ENCODE measurements at places on chromosomes 2 and 18.

DNA sequence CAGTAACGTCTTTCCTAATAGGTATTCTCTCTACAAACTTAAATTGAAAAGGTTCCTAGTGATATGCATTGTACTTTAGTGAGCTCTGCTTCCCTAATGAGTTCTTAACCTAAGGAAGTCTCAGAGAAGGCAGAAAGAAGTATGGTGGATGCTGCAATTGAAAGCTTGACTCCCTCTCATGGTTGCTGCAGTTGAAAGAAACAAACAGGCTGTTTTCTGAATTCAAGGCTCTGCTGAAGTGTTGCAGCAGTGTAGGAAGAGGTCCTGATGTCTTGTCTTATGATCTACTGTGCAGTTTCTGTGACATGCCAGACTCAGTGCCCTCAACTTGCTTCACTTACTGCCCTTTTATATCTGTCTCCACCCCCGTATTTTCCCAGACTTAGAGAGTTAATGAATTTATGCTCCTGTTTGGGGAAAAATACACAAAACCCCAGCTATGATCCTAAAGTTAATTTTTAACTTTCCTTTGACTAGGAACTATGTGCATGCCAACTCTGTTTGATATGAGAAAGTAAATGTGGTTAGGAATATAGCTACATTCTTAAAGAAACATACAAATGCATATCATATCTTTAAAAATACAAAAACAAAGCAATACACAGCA is 655.3 kb upstream of the FAM98A start:
- DNase-seq: peak; percentile 90

DNA sequence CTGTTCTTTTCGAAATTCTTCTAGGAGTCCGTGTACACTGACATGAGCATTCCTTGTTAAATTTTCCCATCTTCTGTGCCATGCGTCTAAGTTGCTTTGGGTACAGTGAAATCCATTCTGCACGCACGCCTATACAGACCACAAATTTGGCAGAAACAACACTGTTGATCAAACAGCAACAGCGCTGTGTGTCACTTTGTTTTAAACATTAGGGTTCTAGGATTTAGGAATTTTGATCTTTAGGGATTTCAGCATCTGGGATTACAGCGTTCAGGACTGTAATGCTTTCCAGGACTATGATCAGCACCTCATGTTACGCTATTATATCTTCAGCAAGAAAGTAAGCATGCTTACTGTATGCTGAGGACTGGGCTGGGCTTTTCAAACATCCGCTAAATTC is 47.1 kb upstream of the FHL2 start:
- DNase-seq: no peak

GRCh38 chr18:21853775-21854552 is 113.4 kb downstream of the MIB1 start:
- peak; percentile 33 for DNase-seq

DNA sequence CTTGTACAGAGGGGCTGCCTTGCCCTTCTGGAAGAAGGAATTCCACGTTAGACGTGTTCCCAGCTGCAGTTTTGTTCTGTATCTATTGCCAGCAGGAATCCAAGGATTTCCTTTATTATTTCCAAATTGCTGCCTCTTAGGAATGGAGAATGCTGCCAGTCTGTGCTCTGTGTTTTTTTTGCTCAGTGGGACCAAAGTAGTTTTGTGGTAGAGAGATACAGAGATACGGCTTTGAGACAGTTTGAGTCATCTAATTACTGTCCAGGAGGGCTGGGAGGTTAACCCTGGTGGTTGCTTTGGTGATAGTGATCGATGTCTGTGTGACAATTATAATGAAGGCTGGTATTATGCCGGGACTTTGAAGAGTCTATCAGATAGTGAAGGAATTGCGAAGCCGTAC is 26.3 kb downstream of the ASAP2 start:
- peak; percentile 55 for DNase-seq

GRCh38 chr2:70030724-70031420 is 56.4 kb upstream of the PCBP1 start:
- DNase-seq: no peak

DNA sequence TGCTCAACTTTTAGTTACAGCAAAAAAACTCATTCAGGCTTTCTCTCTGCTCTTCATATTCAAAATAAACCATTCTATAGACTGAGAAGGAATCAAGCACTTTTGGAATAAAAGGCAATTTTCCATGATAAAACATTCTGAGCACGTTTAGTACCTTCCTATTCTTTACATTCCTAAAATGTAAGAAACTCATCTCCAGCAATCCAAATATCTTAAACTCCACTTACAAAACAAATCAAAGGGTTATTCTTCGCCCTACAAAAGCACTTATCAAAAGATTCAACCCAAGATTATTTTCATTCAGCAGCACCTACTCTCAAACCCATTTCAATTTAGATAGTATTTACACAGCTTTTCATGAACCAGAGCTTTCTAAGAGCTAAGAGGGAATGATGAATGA is 2.9 kb upstream of the LGALSL start:
- DNase-seq: no peak

DNA sequence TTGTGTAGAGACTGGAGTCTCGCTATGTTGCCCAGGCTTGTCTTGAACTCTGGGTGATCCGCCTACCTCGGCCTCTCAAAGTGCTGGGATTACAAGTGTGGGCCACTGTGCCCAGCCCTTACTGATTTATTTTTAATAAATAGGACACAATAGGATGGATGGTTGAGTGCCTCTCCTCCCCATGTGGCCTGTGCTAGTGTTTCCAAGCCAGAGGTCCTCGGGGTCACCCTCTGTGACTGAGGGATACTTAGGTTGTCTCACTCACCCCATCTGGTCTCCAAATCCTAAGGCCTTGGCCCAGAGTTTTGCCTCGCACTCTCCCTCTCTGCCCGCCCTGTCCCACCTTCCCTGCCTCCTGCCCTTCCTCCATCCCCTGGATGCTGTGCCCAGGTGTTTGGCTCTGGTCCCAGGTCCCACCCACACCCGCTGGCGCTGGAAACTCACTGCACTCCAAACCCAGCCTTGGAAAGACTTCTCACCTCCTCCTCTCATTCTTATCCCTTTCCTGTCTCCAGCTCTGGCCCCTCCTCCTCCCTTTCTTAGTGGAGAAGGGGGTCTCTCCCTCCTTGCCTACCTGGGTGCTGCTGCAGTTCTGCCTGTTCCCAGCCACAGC is 4.7 kb upstream of the ECEL1 start:
- no peak for DNase-seq

GRCh38 chr2:219687272-219687671 is 59.8 kb downstream of the SLC4A3 start:
- DNase-seq: peak; percentile 50

- DNase-seq: peak; percentile 22
Measured at GRCh38 chr2:103167599-103167998, 405.8 kb downstream of the TMEM182 start.

Data from renal cortical epithelial cell (primary cell).